ENCODE measurements at places on chromosomes 3 and 15.

- H3K27me3 ChIP-seq, result no peaks in the 10 kb centered on the region
- no peak for DNase-seq
- no peak overlapping the region for H3K4me3 ChIP-seq
- no peak overlapping the region for H3K27ac ChIP-seq
Measured at GRCh38 chr15:71548401-71548807, 261.9 kb upstream of the NR2E3 start.

- H3K27me3 ChIP-seq, result no peaks in the 10 kb centered on the region
- H3K36me3 ChIP-seq, result no peaks in the 10 kb centered on the region
- H3K4me1 ChIP-seq, result no peaks in the 10 kb centered on the region
Measured at GRCh38 chr3:147656023-147656422, 246.9 kb downstream of the ZIC1 start.

DNA sequence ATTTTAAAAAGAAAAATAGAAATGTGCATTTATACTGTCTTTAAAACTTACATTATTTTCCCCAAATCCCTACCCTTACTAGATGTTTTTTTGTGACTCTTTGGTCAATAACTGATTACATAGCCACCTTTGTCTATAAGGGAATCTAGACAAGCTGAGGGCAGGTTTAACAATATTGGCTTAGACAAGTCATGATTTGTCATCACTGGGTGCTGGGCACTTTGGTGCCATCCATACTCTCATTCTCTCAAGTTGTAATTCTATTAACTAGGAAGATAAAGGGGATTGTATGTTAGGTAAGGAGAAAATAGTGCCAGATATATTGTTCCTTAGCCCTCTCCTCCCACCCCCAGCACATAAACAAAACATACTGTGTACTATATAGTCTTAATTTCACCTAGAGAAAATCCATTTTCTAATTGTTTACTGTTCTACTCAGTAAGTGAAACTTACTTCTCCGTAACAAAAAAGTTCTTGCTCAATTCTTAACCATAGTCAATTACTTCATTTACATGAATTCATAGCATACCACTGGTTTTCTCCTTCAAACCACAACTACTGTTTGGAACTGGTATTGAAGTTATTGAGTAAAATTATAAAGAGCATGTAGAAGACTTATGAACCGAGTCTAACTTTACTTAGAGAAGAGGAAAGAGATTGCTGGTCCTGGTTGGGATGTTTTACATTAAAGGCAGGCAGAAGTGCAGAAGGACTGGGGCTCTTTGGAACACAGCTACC lies 877.1 kb downstream of the PDCD6IP start:
- H3K27me3 ChIP-seq, result no peaks in the 10 kb centered on the region
- H3K4me3 ChIP-seq, result no peak overlapping the region
- H3K4me1 ChIP-seq, result no peaks in the 10 kb centered on the region
- no peaks in the 10 kb centered on the region for H3K36me3 ChIP-seq
- no peak for DNase-seq

GRCh38 chr3:78580681-78581080 lies 1187.1 kb downstream of the ROBO1 start:
- H3K36me3 ChIP-seq, result no peaks in the 10 kb centered on the region
- no peak for DNase-seq
- H3K4me3 ChIP-seq, result no peak overlapping the region
- no peaks in the 10 kb centered on the region for H3K4me1 ChIP-seq

- no peaks in the 10 kb centered on the region for H3K27me3 ChIP-seq
- no peaks in the 10 kb centered on the region for H3K36me3 ChIP-seq
- peaks cover 12% of the 10 kb centered on the region for H3K4me1 ChIP-seq
- no peak for DNase-seq
- H3K27ac ChIP-seq, result no peak overlapping the region
- no peak overlapping the region for H3K4me3 ChIP-seq
Measured at GRCh38 chr3:13106308-13107001, 33.2 kb upstream of the IQSEC1 start.

DNA sequence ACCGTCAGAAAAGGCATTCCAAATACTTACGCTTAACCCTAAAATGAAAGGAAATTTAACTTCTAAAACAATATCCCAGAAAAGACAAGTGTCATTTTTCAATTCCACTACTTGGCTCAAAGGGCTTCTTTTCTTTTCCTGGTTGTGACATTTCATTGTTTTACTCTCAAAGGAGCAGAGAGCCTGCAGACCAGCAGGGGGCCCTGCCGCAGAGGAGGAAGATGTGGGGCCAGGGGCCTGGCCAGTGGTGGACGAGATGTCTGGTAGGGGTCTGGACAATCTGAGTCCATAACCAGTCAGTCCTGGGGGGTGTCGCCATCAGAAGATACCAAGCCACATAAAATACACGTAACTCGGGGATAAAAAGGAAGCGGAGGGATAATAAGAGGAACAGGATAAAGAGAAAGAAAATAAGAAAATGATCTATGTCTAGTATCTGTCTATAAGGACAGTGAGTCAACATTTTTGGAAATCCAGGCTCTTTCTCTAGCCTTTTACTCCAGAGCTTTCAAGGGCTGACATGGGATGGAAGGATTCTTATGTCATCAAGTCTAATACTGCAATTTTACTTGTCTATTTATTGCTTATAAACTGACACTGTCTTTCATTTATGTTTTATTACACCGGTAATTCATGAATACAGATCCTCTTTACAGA lies 54.2 kb upstream of the ARHGEF3 start:
- H3K27me3 ChIP-seq, result no peaks in the 10 kb centered on the region
- H3K36me3 ChIP-seq, result no peaks in the 10 kb centered on the region
- no peak overlapping the region for H3K4me3 ChIP-seq
- H3K27ac ChIP-seq, result no peak overlapping the region
- DNase-seq, result no peak
- H3K4me1 ChIP-seq, result peaks cover 9% of the 10 kb centered on the region

DNA sequence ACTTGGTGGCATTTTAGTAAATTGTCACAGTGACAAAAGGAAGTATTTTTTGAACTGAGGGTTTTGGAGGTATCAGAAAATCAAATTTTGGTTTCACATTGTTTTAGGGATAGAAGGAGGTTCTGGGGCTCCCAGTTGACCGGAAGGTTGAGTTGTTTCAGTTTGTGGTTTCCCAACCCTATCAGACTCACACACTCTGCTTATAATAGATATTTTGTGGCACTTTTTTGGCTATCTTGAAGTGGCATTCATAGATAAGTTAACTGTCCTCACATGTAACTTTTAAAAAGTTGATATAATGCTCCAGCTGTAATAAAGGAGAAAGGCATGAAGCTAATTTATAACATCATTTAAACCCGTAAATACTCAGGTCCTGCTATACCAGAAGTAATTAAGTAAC lies 12.8 kb downstream of the ARMC8 start:
- no peak overlapping the region for H3K4me3 ChIP-seq
- H3K27me3 ChIP-seq, result no peaks in the 10 kb centered on the region
- no peaks in the 10 kb centered on the region for H3K36me3 ChIP-seq
- DNase-seq, result no peak

DNA sequence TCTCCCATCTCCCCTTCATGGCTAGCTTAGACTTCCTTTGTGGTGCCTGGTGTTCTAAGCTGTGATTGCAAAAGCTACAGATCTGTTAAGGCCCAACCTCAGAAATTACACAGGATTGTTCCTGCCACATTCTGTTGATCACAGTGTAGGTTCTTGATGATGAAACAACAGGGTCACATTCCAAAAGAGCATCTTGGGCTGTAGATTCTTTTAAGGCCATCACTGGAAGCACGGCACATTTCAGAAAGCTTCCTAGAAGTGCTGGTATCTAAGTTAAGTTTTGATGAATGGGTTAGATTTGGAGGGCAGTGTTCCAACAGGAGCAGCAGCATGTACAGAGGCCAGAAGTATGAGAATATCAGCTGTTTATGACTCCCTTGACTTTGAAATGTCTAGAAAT lies 107.5 kb upstream of the SKOR1 start:
- H3K27ac ChIP-seq, result no peak overlapping the region
- DNase-seq, result no peak
- H3K4me3 ChIP-seq, result no peak overlapping the region
- no peaks in the 10 kb centered on the region for H3K27me3 ChIP-seq
- no peaks in the 10 kb centered on the region for H3K36me3 ChIP-seq

GRCh38 chr3:196138482-196139254 lies 56.8 kb upstream of the TFRC start:
- H3K27me3 ChIP-seq, result no peaks in the 10 kb centered on the region
- H3K27ac ChIP-seq, result no peak overlapping the region
- no peak for DNase-seq
- H3K36me3 ChIP-seq, result no peaks in the 10 kb centered on the region
- H3K4me1 ChIP-seq, result no peaks in the 10 kb centered on the region

- no peaks in the 10 kb centered on the region for H3K36me3 ChIP-seq
- H3K4me3 ChIP-seq, result no peak overlapping the region
- peaks cover 3% of the 10 kb centered on the region for H3K27me3 ChIP-seq
- no peaks in the 10 kb centered on the region for H3K4me1 ChIP-seq
Measured at GRCh38 chr3:181694805-181695660, 16.7 kb upstream of the SOX2 start.

- H3K27me3 ChIP-seq, result no peaks in the 10 kb centered on the region
- no peak overlapping the region for H3K27ac ChIP-seq
- no peaks in the 10 kb centered on the region for H3K36me3 ChIP-seq
- no peaks in the 10 kb centered on the region for H3K4me1 ChIP-seq
- peak; percentile 18 for DNase-seq
Measured at GRCh38 chr3:151468284-151468917, 7.5 kb upstream of the IGSF10 start.

- no peaks in the 10 kb centered on the region for H3K27me3 ChIP-seq
- H3K36me3 ChIP-seq, result no peaks in the 10 kb centered on the region
- no peak for DNase-seq
- no peak overlapping the region for H3K27ac ChIP-seq
Measured at GRCh38 chr3:42336103-42336502, 70.1 kb upstream of the CCK start.

- no peak overlapping the region for H3K27ac ChIP-seq
- no peaks in the 10 kb centered on the region for H3K4me1 ChIP-seq
- no peaks in the 10 kb centered on the region for H3K27me3 ChIP-seq
- DNase-seq, result no peak
- no peak overlapping the region for H3K4me3 ChIP-seq
- no peaks in the 10 kb centered on the region for H3K36me3 ChIP-seq
Measured at GRCh38 chr15:66809664-66810063, 107.6 kb downstream of the SMAD6 start.

DNA sequence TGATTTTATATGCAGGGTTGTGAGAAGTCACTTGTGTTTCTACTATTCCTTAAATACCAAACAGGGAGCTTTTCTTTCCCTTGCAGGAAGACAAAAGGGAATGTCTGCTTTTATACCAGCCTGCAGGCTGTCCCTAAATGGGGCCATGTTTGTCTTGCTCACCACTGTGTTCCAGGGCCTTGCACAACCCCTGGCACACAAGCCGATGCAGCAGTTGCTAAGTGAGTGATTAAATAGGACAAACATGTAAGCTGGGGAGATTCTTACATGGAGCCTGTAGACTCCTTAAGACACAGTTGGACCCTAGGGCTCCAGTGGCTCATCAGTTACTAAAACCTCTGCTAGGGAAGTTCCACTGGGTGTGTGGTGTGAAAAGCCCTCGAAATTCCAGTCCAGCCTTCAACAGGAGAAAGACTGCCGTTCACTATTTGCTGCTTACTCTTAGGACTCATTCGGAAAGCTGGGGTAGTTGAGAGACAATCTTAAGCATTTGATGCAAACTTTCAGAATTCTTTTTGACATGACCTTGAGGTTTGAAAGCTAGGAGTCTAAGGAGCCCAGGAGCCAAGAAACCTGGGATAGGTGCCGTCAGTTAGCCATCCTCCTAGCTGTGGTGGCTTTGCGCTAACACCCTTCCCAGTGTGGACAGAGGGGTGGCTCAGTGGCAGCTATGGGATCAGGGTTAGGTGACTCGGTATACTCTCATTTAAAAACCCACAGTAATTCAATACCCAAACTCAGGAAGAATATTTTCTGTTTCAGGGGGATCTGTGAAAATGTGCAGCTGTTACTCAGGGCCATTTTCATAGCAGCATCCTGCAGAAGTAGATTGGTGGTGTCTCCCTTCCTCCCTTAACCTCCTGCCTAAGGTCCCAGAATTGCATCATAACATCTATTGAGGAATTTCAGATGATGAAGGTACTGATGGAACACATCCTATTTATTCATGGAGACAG lies 39.1 kb downstream of the SYNM start:
- no peak overlapping the region for H3K4me3 ChIP-seq
- no peaks in the 10 kb centered on the region for H3K27me3 ChIP-seq
- H3K27ac ChIP-seq, result no peak overlapping the region
- H3K4me1 ChIP-seq, result no peaks in the 10 kb centered on the region
- no peaks in the 10 kb centered on the region for H3K36me3 ChIP-seq

- no peak overlapping the region for H3K4me3 ChIP-seq
- H3K4me1 ChIP-seq, result no peaks in the 10 kb centered on the region
- H3K36me3 ChIP-seq, result no peaks in the 10 kb centered on the region
- no peaks in the 10 kb centered on the region for H3K27me3 ChIP-seq
Measured at GRCh38 chr3:178584722-178585380, 48.6 kb downstream of the KCNMB2 start.

DNA sequence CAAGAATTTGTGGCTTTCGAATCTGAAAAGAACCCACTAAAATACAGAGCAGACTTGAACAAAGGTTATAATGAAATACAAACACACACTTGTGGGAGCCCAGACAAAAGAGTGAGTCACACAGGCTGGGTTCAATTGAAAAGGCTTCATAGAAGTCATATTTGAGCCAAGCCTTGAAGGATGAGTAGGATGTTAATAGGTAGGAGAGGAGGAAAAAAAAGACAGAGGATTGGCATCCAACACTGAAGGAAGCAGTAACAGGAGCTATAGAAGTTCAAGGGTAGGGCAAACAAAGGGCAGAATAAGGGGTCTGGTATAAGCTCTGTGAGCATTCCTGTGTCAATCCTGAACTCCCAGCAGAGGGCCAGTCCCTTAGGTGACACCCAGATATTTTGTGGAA lies 325.4 kb downstream of the FOXP1 start:
- DNase-seq, result no peak
- peaks cover 14% of the 10 kb centered on the region for H3K36me3 ChIP-seq
- H3K4me3 ChIP-seq, result no peak overlapping the region
- H3K27ac ChIP-seq, result peak overlapping the region; percentile 23
- H3K4me1 ChIP-seq, result peaks cover 37% of the 10 kb centered on the region

- H3K27me3 ChIP-seq, result no peaks in the 10 kb centered on the region
- no peak overlapping the region for H3K27ac ChIP-seq
- peaks cover 8% of the 10 kb centered on the region for H3K4me1 ChIP-seq
- H3K36me3 ChIP-seq, result peaks cover 37% of the 10 kb centered on the region
- no peak overlapping the region for H3K4me3 ChIP-seq
Measured at GRCh38 chr3:158649791-158650190, 5.5 kb downstream of the GFM1 start.
